ENCODE measurements at places on chromosomes 2 and 18.

GRCh38 chr2:55420871-55421270, 1.2 kb upstream of the CCDC88A start:
- no peak for DNase-seq

DNA sequence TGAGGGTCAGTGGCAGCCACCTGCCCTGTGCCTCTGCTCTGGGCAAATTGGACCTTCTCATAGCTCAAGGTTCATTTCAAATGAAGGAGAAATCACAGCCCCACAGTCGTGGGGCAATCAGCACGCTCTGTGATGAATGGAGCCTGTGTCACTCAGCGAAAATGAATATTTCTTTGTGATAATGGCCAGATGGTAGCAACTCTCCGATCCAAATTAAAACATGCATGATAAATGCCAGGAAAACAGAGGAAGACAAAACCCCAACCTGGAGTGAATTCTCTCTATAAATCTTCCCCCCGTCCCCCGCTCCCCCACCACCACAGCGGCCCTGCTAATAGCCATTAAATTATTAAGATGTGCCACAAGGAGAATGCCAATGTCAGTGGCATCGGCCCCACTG, 258.4 kb downstream of the CELF4 start:
- DNase-seq, result no peak

DNA sequence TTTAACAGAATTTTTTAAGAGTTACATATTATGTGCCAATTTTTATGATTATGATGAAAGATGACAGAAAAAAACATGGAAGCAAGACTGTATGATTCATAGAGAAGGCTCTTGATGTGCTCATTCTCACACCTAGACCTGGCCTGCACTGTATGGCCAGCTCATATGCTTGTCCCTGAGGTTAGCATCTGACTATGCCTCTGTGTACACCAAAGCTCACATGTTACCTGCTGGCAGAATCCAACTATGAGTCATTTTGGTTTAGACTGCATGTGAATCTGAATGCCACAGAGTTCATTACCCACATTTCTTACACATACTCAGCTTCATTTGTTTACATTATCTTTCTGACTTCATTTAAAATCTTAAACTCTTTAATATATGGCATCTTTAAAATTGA, 139.0 kb downstream of the DSC3 start:
- DNase-seq, result no peak

DNA sequence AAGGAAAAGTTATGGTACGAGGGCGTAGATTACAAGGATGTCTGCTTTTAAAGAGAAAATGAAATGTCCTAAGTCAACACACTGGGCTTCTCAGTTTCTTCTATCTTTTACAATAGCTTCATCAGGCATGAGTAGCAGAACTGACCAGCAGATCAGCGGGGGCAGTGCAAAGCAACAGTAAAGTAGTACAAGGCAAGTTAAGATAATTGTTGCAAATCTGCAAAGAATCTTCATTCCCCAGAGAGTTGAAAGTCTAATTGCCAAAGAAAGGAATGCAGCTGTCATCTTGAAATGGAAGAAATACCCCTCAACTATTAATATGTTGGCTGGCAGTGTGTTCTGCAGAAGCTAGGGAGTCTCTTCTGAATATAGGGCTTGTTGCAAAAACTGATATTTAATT, 60.2 kb upstream of the SLC39A10 start:
- DNase-seq, result no peak

Measured in GM19239 (cell line).